Activated CD4-positive, alpha-beta T cell treated with anti-CD3 and anti-CD28 coated beads, Interleukin-2, amount 10 ng/mL, durations not matched to agents 7 days and 5 days (primary cell): ENCODE measurements at places on chromosomes 5 and 9.
A peak's percentile ranks its signal among the peaks of the same experiment; 100 is the strongest.

DNA sequence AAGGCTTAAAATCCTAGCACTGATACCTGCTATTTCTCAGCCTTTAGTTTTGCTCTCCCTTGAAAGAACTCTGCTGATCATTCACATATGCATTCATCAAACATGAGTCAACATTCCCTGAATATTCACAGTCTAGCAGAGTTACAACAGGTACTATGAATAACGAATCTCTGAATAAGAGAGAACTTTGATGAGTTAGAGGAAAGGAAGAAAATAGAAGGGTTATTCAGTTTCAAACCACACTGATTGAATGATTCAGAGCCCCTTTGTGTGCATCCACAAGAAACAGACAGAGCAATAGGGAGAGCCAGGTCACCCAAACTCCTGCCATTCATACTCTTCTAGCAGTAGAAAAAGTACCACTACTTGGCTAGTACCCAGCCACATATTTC is 36.0 kb downstream of the FOXD1 start:
- H3K36me3 ChIP-seq, result no peaks in the 10 kb centered on the region
- no peak overlapping the region for H3K27ac ChIP-seq
- no peak overlapping the region for H3K4me3 ChIP-seq
- H3K27me3 ChIP-seq, result peaks cover 57% of the 10 kb centered on the region

DNA sequence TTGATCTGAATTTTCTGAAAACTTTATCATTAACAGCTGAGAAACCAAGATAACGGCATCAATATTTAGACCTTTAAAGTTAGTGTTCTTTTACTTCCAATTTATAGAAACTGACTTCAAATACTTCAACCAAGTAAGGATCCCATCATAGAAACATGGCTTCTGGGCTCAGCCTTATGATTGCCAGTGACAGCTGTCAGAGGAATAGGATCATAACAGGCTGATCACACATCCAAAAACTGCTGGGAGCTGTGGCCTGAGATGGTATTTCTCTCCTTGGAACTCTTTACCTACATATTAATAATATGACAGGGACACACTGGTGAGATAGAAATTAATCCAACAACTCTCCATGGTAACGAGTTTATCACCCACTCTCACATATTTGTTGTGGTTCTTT is 448.3 kb upstream of the NMUR2 start:
- no peak for DNase-seq
- no peaks in the 10 kb centered on the region for H3K27me3 ChIP-seq
- H3K27ac ChIP-seq, result no peak overlapping the region
- no peaks in the 10 kb centered on the region for H3K36me3 ChIP-seq

- H3K36me3 ChIP-seq, result peaks cover 43% of the 10 kb centered on the region
- DNase-seq, result no peak
- no peaks in the 10 kb centered on the region for H3K27me3 ChIP-seq
- H3K27ac ChIP-seq, result no peak overlapping the region
Observed at GRCh38 chr5:177288191-177288590, 15.3 kb downstream of the RAB24 start.

DNA sequence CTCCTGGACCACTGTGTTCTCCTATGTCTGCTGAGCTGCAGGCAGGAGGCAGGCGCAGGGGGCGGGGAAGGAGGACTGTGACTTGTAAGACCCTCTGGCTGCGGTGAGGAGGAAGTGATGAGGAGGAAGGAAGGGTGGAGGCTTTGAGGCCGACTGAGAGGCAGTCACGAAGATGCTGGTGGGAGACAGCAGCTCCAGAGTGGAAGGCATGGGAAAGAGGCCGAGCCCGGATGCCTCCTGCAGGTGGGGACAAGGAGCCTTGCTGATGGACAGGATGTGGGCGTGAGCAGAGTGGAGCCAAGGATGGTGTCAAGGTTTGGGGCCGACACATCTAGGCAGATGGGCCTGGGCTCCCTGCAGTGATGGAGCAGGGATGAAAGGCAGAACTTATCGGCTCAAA is 74.3 kb upstream of the ICE1 start:
- no peak overlapping the region for H3K27ac ChIP-seq
- peaks cover 4% of the 10 kb centered on the region for H3K4me1 ChIP-seq
- no peak for DNase-seq

DNA sequence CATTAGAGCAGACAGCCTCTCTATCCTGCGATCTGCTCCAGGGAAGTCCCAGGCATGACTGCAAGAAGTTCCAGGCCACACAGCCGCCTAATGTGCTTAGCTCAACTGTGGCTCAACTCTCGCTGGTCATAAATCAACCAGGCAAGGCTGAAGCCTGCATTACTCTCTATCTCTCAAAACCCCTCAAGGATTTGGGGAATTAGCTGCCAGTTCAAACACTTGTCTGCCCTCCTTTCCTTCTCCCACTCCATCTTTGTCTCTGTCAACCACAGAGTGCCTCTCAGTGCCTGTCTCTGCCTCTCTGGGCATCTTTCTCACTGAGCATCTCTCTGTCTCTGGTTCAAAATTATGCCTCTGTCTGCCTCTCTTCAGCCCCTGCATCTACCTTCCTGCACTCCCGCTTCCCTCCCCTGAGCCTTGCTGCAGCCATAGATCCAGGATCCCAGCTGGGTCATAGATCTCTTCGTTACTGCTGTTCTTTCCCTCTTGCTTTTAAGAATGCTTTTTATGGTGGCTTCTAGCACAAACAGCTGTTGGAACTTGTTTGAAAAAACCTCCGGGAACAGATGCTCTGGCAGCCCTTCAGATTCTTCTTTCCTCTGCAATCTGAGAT is 27.9 kb upstream of the GALNT10 start:
- H3K27me3 ChIP-seq, result peaks cover 44% of the 10 kb centered on the region
- no peaks in the 10 kb centered on the region for H3K36me3 ChIP-seq
- no peak overlapping the region for H3K4me3 ChIP-seq
- no peaks in the 10 kb centered on the region for H3K4me1 ChIP-seq
- no peak for DNase-seq
- no peak overlapping the region for H3K27ac ChIP-seq

DNA sequence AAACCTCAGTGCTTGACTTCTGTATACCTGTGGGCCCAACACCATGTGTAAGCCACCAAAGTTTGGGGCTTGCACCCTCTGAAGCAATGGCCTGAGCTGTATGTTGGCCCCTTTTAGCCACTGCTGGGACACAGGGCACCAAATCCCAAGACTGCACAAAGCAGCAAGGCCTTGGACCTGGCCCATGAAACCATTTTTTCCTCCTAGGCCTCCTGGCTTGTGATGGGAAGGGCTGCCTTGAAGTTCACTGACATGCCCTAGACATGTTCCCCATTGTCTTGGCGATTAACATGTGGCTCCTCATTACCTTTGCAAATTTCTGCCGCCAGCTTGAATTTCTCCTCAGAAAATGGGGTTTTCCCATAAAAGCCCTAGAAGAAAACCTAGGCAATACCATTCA is 345.5 kb downstream of the MLLT3 start:
- no peak for DNase-seq
- peaks cover 54% of the 10 kb centered on the region for H3K36me3 ChIP-seq
- H3K27ac ChIP-seq, result no peak overlapping the region
- peaks cover 22% of the 10 kb centered on the region for H3K4me1 ChIP-seq
- H3K27me3 ChIP-seq, result no peaks in the 10 kb centered on the region
- no peak overlapping the region for H3K4me3 ChIP-seq

- H3K27ac ChIP-seq, result no peak overlapping the region
- peaks cover 12% of the 10 kb centered on the region for H3K4me1 ChIP-seq
- no peak overlapping the region for H3K4me3 ChIP-seq
- peaks cover 13% of the 10 kb centered on the region for H3K27me3 ChIP-seq
Observed at GRCh38 chr5:146015001-146015400, 78.6 kb downstream of the SH3RF2 start.

DNA sequence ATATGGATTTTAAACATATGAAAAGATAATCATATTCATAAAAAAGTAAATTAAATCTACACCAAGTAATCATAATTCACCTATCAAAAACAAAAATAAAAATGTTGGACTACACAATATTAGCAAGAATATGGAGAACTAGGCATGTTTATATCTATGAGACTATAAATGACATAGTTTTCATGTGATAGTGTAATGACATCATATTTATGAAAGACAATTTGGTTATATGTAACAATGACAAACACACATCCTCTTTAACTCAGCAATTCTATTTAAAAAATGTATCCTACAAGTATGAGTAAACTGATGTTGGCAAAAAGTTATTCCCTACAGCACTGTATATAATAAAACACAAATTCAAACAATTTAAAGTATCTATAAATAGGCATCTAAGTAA is 312.3 kb downstream of the EDIL3 start:
- no peak overlapping the region for H3K27ac ChIP-seq
- H3K36me3 ChIP-seq, result no peaks in the 10 kb centered on the region
- DNase-seq, result no peak

DNA sequence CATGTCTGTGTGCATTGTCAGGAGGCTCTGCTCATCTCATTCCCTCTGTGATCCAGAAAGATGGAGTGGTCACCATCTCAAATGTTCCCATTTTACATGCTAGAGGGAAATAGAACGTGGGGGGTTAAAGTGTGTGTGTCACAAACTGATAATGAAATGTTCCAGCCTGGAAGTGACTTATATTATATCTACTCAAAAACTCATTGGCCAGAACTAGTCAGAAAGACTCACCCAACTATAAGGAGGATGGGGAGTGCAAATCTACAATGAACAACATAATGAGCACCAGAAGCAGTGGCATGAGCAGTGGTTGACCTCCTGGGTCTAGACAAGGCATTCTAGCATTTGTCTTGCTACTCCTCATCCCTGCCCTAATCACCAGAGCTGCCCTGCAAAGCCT is 81.0 kb downstream of the HTR4 start:
- H3K36me3 ChIP-seq, result no peaks in the 10 kb centered on the region
- DNase-seq, result no peak
- no peak overlapping the region for H3K27ac ChIP-seq
- no peaks in the 10 kb centered on the region for H3K4me1 ChIP-seq

- peak overlapping the region; percentile 98 for H3K27ac ChIP-seq
- peak; percentile 88 for DNase-seq
- H3K4me3 ChIP-seq, result peak overlapping the region; percentile 71
- H3K27me3 ChIP-seq, result no peaks in the 10 kb centered on the region
- H3K36me3 ChIP-seq, result peaks cover 25% of the 10 kb centered on the region
- peaks cover 67% of the 10 kb centered on the region for H3K4me1 ChIP-seq
Observed at GRCh38 chr9:91193658-91194391, 167.9 kb downstream of the AUH start.

DNA sequence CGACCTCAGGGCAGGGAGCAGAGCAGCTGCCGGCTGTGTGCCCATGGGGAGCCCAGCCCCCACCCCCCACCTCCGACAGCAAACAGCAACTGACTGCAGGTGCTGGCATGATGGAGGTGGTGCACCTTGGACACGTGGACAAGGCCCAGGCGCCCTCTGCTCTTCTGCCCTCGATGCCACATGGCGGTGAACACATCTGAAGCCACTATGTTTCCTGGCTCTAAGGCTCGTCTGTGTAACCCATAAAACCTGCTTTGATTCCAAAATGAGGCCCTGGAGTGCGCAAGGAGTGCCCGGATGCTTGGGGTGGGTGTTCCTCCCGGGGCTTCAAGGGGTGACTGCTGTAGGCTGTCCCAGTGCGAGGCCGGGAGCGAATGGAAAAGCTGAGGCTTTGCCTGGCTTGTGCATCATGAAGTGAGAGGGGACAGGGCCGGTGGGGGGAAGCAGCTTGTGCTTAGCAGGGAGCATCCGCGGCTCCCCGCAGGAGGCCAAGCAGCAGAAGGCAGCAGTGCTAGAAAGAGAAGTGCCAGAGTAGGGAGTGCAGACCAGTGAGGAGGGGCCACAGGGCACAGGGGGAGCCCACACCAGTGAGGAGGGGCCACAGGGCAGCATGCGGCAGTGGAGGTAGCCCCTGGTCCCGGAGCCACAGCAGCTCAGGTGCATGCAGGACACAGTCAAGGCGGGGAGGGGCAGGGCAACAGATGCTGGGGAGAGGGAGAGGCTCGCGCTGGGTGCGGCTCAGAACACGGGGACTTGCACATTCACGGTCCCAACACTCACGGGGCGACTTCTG is 30.0 kb downstream of the NKD2 start:
- H3K4me1 ChIP-seq, result peaks cover 2% of the 10 kb centered on the region
- no peaks in the 10 kb centered on the region for H3K36me3 ChIP-seq
- H3K27me3 ChIP-seq, result no peaks in the 10 kb centered on the region
- H3K27ac ChIP-seq, result no peak overlapping the region
- no peak overlapping the region for H3K4me3 ChIP-seq

- no peak for DNase-seq
- H3K36me3 ChIP-seq, result peaks cover 5% of the 10 kb centered on the region
- peak overlapping the region; percentile 55 for H3K27ac ChIP-seq
- H3K4me3 ChIP-seq, result peak overlapping the region; percentile 38
- H3K27me3 ChIP-seq, result no peaks in the 10 kb centered on the region
- H3K4me1 ChIP-seq, result peaks cover 25% of the 10 kb centered on the region
Observed at GRCh38 chr9:105342147-105342505, 97.7 kb downstream of the SLC44A1 start.
